GOT3 (cell line): ENCODE measurements at places on chromosomes 13 and 19.

DNA sequence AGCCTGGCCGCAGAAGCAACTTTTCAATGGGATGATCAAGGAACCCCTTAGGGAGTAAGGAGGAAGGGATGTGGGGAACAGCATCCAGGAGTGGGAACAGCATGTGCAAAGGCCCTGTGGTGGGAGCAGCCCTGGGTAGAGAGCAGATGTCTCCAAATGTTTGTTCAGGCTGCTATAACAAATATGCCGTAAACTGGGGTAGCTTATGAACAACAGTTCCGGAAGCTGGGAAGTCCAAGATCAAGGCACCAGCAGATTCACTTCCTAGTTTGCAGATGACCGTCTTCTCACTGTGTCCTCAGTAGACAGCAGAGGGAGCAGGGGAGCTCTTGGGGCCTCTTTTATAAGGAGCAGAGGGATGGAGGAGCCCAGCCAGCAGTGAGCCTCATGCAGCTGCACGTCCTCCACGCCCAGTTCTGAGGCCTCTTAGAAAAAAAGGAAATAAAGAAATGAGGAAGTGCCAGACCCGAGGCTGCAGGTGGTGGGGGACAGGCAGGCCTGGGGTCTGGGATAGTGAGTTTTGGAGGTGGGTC is 4.2 kb upstream of the LRRC25 start:
- DNase-seq: no peak

DNA sequence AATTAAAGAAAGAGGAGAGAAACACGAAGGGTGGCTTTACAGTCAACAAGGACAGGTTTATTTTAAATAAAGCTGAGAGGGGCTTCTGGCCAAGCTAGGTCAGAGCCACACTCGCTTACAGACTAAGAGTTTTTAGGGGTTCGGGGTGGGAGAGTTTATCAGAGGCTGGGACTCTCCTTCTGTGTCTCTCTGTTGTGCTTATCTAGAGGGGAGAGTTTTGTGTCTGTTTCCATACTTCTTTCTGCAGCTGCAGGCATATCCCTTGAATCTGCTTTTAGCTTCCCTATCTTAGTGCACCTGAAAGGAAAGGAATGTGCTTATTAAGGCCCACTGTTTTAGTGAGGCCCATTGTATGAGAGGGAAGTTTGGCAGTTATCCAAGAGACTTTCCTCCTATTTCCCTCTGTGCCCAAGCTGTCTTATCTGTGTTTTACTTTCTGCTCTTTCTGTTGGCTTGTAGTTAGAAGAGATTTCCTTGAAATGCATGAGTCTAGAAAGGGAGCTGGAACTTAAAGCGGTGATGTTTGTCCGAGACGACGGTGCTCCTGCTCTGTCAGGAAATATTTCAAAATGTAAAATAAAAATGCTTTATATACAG is 275.3 kb downstream of the KCTD12 start:
- DNase-seq: no peak

- no peak for DNase-seq
These were observed 4.0 kb downstream of the SMAD9 start for GRCh38 chr13:36915896-36916640.

DNA sequence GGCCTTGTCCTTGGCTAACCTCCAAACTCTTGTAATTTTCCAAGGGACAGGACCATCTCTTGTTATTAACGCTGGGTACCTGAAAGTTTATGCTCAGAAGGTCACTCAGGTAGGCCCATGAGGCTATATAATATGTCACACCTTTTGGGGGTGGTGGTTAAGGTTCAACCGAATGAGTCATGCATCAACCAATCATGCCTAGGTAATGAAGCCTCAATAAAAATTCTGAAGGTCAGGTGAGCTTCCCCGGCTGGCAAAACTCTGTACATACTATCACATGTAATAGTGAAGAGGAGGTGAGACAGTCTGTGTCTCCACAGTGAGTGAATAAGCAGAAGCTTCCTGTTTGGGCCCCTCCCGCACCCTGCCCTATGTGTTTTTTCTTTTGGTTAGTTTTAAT is 424.9 kb downstream of the PCDH17 start:
- no peak for DNase-seq

DNA sequence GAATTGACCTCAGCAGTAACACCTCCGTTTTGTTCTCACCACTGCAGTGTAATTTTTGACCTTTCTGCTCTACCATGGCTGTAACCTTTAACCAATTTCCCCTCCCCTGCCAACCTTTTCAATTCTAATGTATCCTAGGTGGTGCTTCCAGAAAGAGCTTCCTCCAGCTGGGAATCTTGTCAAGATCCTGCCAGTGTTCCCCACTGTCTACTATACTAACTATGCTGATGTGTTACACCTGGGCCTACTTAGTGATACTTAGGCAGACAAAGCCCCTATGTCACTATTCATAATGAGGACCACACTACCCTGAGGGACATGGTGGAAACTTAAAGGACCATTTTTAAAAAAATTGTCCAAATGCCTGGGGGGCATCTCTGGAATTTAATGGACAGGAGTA is 41.0 kb downstream of the MBNL2 start:
- DNase-seq: no peak

GRCh38 chr19:48756686-48757085 is 1.4 kb downstream of the FGF21 start:
- DNase-seq: no peak

DNA sequence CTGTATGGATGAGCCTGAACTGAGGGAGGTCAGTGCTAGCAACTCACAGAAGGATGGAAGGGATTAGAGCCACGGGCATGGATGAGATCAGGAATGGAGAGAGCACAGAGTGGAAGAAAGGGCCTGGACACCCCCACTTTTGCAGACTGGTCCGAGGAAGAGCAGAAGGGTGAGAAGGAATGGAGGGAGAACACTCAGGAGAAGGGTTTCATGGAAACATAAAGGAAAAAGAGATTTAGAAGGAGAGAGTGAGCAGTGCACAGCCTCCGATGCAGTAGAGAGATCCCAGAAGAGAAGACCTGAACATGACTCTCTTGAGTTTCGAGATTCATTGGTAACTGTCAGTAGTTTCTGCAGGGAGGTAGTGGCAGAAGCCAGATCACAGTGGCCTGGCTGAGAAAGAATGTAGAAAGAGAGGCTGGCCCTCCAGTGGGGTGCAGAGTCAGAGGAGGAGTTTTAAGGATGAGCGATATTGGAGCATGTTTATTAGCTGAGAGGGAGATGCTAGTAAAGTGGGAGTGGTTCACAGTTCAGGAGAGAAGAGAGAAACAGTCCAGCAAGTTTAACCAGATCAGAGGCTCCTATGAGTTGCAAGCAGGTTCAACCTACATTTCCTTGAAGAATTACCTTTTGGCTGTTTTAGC is 108.9 kb downstream of the ZAR1L start:
- DNase-seq: no peak

GRCh38 chr13:114272977-114273376 is 8.4 kb upstream of the UPF3A start:
- no peak for DNase-seq

- no peak for DNase-seq
These were observed 472.1 kb downstream of the DIAPH3 start for GRCh38 chr13:59691501-59692066.

DNA sequence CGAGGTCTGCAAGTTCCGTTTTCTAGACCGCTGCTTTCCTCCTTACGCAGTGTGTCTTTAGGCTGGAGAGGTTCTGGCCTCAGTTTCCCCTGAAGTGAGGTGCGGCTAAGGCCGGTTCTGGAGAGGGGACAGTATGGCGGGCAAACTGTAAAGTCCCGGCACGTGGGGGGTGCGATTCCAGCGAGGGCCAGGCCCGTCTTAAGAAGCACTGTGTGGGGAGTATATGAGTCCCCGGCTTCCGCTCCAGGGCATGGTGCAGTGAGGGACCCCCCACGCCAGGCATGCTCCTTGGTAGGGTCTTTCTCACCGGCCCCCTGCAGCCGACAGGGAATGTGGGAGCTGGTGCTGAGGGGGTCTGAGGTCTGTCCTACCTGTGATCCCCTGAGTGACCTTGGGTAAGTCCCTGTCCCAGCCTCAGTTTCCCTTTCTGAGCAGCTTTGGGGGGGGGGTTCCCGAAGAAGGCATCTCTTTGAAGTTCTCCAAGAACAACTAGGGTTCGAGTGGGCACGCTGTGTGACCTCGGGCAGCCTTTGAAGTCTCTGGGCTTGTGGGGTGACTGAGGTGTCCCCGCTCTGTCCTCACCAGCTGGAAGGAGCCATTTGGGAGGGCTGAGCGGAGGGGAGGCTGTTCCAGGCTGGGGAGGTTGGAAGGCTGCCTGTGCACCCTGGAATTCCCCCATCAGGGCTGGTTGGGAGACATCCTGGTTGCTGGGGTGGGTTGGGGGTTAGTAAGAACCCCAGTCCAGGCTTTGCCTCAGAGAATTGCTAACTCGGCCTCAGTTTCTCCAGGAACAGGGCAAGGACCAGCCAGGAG is 1.5 kb downstream of the NFIC start:
- no peak for DNase-seq

DNA sequence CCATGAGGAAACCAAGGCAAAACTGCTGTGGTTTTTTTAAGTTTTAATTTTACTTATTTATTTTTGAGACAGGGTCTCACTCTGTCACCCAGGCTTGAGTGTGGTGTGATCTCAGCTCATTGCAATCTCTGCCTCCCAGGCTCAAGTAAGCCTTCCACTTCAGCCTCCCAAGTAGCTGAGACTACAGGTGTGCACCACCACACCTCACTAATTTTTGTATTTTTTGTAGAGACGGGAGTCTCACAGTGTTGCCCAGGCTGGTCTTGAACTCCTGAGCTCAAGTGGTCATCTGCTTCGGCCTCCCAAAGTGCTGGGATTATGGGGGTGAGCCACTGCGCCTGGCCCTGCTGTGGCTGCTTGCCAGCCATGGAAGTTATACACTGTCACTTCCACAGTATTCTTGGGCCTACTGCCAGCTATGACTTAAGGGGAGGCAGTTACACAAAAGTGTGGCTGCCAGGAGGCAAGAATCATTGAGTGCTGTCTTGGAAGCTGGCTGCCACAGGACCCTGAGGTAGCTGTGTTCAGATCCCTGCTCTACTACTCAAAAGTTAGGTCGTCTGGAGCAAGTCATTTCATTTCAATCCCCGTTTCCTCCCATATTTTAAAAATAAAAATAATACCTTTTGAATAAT is 12.7 kb downstream of the FARP1 start:
- no peak for DNase-seq
